ENCODE measurements at places on chromosomes 2 and 18.

- DNase-seq = no peak
- H3K36me3 ChIP-seq = no peaks in the 10 kb centered on the region
These were observed 178.7 kb upstream of the FAM98A start for GRCh38 chr2:33777786-33778185.

DNA sequence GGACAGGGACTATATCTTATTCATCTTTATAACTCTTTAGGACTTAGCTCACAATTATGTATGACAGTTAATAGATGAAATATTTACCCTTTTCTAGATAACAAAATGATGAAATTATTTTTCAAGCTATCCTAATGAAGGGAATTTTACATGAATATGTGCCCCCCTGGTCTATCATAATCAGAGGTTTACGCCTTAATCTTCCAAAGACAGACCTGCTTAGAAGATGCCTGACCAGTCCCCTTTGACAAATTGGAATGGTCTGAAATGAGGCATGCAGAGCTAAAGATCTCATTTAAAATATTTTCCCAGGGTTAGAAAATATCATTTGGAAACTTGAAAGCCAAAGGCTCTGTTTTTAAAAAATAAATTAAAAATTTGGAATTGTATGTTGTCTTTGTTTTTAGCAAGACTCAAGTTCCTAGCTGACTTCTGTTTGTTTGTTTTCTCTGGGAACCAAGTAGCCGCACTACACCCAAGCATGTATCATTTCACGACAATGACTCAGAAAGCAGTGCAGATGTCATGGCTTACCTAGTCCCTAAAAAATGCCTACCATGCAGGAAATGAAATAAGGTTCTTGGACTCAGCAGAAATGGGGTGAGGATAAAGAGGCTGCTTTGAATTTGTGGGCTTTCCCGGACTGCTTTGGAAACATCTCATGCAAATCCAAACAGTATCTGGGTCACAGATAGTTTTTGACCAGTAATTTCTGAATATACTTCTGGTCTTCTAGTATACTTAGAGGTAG is 162.1 kb downstream of the ZEB2 start:
- no peaks in the 10 kb centered on the region for H3K27me3 ChIP-seq
- H3K27ac ChIP-seq = no peak overlapping the region
- no peaks in the 10 kb centered on the region for H3K36me3 ChIP-seq
- no peak for DNase-seq
- H3K4me3 ChIP-seq = no peak overlapping the region
- no peaks in the 10 kb centered on the region for H3K4me1 ChIP-seq

DNA sequence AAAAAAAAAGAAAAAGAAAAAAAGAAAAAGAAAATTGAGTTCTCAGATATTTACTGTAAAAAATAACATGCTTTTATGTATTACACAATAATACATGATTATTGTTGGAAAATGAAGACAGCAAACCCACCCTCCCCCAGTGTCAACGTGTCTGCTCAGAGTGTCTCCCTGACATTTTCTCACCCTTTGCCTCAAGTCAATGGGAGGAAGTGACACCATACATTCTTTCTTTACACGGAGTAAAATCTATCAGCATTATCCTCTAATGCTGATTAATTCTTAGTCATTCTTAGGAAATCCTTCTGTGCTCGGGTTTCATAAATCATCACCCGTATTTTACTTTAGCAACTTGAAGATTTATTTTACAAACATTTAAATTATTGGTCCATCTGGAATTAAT is 32.0 kb downstream of the CTAGE1 start:
- H3K4me3 ChIP-seq = no peak overlapping the region
- no peaks in the 10 kb centered on the region for H3K36me3 ChIP-seq
- no peaks in the 10 kb centered on the region for H3K4me1 ChIP-seq
- H3K27me3 ChIP-seq = no peaks in the 10 kb centered on the region
- DNase-seq = no peak
- H3K27ac ChIP-seq = no peak overlapping the region

DNA sequence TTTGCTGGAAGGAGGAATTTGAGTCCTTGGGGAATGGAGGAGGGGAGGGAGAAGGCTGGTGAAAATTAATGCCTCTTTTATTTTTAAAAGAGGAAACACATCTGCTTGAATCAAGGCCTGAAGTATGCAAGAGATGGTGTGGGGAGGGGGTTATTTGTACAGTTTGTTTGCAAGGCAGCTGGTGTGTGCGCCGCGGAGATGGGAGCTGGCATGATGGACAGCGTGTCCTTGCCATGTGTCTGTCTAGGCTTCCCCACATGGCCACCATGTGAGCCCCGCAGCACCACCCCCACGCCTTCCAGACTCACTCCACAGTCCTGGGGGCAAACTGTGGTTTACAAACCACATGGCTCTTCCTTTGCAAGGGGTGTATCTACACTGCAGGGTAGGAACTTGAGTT is 154.8 kb upstream of the APCDD1 start:
- H3K27ac ChIP-seq = no peak overlapping the region
- no peaks in the 10 kb centered on the region for H3K27me3 ChIP-seq
- no peaks in the 10 kb centered on the region for H3K4me1 ChIP-seq
- H3K36me3 ChIP-seq = no peaks in the 10 kb centered on the region

GRCh38 chr18:79607361-79607952 is 72.1 kb upstream of the CTDP1 start:
- H3K36me3 ChIP-seq = no peaks in the 10 kb centered on the region
- DNase-seq = no peak
- H3K4me3 ChIP-seq = no peak overlapping the region

Data from CD4-positive, alpha-beta T cell (primary cell).